CD8-positive, alpha-beta memory T cell (primary cell): ENCODE measurements at places on chromosomes 1 and 21. TPM values are rescaled to one million over a fixed set of nuclear protein-coding genes. Genes with fewer than 3 reads are reported as not detected.

GRCh38 chr1:228059634-228060457 is 22.7 kb upstream of the ARF1 start:
- peak overlapping the region; percentile 50 for H3K4me3 ChIP-seq
- no peak overlapping the region for H3K27ac ChIP-seq
- peaks cover 23% of the 10 kb centered on the region for H3K4me1 ChIP-seq
- peaks cover 45% of the 10 kb centered on the region for H3K27me3 ChIP-seq
- H3K36me3 ChIP-seq, result no peaks in the 10 kb centered on the region

DNA sequence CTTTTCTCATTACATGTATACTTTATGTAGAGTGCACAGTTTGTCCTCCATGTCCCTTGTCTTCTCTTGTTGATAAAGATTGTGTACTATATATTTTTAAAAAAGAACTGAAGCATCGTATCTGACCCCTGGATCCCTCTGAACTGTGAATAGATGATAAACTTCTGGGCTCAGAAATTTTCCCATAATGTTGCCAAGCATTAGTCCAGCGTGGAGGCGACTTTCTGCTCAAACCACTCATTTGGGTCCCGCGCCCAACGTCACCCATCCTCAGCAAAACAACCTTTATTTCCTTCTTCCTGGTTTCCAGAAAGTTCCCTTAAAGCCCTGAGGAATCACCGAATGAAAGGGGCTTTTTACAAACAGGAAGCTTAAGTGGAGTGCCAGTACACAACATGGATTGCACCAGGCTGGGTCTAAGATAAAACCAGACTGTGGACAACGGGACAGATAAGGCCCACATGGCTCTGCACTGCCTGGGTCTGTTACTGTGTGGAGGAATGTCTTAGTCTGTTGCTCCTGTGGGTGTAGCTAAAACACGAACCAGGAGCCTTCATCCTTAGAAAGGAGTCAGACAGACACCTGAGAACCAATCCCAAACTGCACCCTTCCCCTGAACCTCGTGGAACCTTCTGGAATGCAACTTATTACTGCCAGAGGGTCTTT is 15.6 kb downstream of the EVA1C start:
- H3K4me1 ChIP-seq, result no peaks in the 10 kb centered on the region
- H3K27ac ChIP-seq, result no peak overlapping the region
- no peak overlapping the region for H3K4me3 ChIP-seq
- H3K27me3 ChIP-seq, result no peaks in the 10 kb centered on the region
- H3K36me3 ChIP-seq, result no peaks in the 10 kb centered on the region

GRCh38 chr21:45512626-45513002 is 29.6 kb downstream of the SLC19A1 start:
- no peaks in the 10 kb centered on the region for H3K36me3 ChIP-seq
- H3K4me3 ChIP-seq, result no peak overlapping the region

- no peak overlapping the region for H3K27ac ChIP-seq
- H3K4me3 ChIP-seq, result no peak overlapping the region
- H3K27me3 ChIP-seq, result no peaks in the 10 kb centered on the region
- DNase-seq, result no peak
- no peaks in the 10 kb centered on the region for H3K36me3 ChIP-seq
Measured at GRCh38 chr1:214026985-214027384, 39.2 kb downstream of the PROX1 start.

- peaks cover 5% of the 10 kb centered on the region for H3K36me3 ChIP-seq
- H3K27ac ChIP-seq, result peak overlapping the region; percentile 49
- peaks cover 56% of the 10 kb centered on the region for H3K4me1 ChIP-seq
- H3K4me3 ChIP-seq, result peak overlapping the region; percentile 44
Measured at GRCh38 chr1:19390901-19391595, 78.9 kb downstream of the SLC66A1 start.

- no peaks in the 10 kb centered on the region for H3K36me3 ChIP-seq
- no peak overlapping the region for H3K4me3 ChIP-seq
- no peak for DNase-seq
- H3K27ac ChIP-seq, result no peak overlapping the region
- H3K27me3 ChIP-seq, result peaks cover 6% of the 10 kb centered on the region
Measured at GRCh38 chr1:14737561-14738094, 139.1 kb downstream of the KAZN start.

- H3K4me3 ChIP-seq, result no peak overlapping the region
- no peaks in the 10 kb centered on the region for H3K36me3 ChIP-seq
- H3K27ac ChIP-seq, result no peak overlapping the region
- no peak for DNase-seq
Measured at GRCh38 chr21:19124691-19125090, 721.1 kb upstream of the TMPRSS15 start.

DNA sequence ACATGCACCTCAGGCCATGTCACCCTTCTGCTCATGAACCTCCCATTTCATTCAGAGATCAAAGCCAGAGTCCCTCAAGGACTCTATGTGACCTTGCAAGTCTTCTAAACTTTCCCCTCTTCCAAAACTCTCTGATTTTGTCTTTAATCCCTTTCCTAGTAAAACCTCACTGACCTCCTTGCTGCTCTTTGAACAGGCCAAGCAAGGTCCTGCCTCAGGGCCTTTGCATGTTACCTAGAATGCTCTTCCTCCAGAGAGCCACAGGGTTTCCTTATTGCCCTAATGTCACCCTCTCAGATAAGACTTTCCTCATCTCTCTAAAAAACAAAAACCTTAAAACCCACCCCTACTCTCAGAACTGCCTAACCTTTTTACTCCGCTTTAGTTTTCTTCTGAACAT is 26.6 kb downstream of the IL23R start:
- H3K4me3 ChIP-seq, result no peak overlapping the region
- peaks cover 14% of the 10 kb centered on the region for H3K4me1 ChIP-seq
- no peak for DNase-seq
- no peak overlapping the region for H3K27ac ChIP-seq
- no peaks in the 10 kb centered on the region for H3K36me3 ChIP-seq

DNA sequence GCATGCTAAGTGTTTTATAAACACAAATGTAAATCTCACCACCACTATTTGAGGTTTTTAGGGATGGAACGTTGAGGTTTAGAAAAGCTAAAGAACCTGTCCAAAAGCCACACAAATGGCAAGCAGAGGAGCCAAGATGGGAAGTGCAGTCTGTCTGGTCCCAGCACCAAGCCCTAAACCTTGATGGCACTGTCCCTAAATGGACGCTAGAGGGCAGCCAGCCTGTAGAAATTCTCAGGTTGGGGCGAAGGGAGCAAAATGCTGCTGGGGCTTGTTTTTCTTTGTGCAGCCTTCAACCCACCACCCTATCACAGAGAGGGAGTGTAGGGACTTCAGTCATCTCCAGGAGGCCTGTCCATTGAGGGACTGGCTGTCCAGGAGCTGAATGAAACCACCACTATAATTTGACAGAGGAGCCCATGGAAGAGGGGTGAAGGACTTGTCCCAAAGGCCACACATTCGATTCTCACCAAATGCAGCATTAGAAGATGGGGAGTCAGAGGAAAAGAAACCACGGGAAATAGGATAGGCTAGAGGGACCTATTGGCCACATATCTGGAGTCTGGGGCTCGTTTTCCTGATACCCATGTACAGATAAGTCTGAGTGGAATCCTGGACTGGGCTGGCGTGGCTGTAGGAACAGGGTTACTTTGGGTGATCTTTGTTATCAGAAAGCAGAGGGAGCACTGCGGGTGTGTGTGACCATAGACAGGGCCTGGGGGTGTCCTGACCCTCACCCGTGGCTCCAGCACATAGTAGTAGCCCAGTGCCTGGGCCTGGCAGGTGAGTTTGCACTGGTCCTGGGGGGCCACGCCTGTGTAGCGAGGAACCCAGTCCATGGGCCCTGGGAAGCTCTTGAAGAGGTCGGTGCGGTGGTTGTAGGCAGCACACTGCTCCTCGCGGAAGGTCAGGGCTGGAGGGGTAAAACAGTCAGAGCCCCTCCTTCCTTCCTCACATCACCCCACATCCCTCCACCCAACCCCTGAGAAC is 6.1 kb downstream of the ADAMTS4 start:
- H3K27ac ChIP-seq, result no peak overlapping the region
- DNase-seq, result peak; percentile 76
- H3K36me3 ChIP-seq, result no peaks in the 10 kb centered on the region
- no peaks in the 10 kb centered on the region for H3K27me3 ChIP-seq

- no peaks in the 10 kb centered on the region for H3K36me3 ChIP-seq
- no peak overlapping the region for H3K4me3 ChIP-seq
- H3K27ac ChIP-seq, result no peak overlapping the region
- DNase-seq, result no peak
Measured at GRCh38 chr1:205494115-205494514, 10.4 kb upstream of the CDK18 start.

DNA sequence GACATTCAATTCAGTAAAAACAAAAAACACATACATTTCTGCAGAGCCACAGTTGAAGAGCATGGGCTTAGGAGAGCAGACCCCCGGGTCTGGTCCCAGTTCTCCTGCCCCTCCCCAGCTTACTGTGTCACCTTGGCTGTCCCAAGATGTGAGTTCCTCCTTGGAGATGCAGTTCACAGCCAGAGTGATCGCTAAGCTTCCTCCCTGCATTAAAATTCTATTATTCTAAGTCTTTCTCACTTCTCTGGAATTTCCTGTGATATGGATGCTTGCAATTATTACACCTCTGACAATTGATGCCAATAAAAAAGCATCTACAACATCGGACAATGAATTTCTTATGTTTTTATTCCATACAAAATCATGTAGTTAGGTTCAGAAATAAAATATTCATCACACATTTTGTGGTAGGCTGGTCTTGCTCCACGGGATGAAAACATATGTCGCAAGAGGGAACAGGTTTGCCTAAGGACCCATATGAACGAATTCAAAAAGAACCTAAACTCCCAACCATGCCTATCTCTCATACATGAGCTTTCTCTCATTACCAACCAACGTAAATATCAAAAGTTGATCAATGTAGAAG is 328.5 kb upstream of the RUNX1 start:
- H3K4me3 ChIP-seq, result no peak overlapping the region
- no peak overlapping the region for H3K27ac ChIP-seq
- no peak for DNase-seq
- H3K36me3 ChIP-seq, result no peaks in the 10 kb centered on the region
- no peaks in the 10 kb centered on the region for H3K4me1 ChIP-seq
- no peaks in the 10 kb centered on the region for H3K27me3 ChIP-seq

GRCh38 chr1:53868565-53868964 is 21.0 kb downstream of the YIPF1 start:
- no peaks in the 10 kb centered on the region for H3K4me1 ChIP-seq
- no peak overlapping the region for H3K4me3 ChIP-seq
- H3K27me3 ChIP-seq, result no peaks in the 10 kb centered on the region

DNA sequence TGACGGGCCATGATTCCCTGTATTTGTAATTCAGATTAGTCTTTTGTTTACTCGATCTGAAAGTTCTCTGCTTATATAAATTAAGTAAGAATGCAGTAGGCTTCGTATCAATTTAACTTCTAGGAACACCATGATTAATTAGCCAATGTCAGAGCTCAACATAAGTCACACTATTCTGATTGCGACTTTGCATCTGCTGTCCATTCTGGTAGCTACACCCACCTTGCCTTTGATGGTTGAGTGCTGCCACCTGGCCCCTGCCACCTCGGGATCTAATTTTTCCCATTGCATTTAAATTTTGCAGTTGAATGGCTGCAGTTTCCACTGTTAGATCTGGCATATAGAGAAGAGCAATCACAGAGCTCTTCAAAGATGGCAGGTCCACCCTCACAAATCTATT is 140.0 kb downstream of the LTN1 start:
- no peak overlapping the region for H3K27ac ChIP-seq
- H3K36me3 ChIP-seq, result no peaks in the 10 kb centered on the region
- no peak for DNase-seq
- H3K4me1 ChIP-seq, result no peaks in the 10 kb centered on the region
- no peak overlapping the region for H3K4me3 ChIP-seq

- DNase-seq, result no peak
- no peak overlapping the region for H3K4me3 ChIP-seq
- H3K27ac ChIP-seq, result no peak overlapping the region
- no peaks in the 10 kb centered on the region for H3K27me3 ChIP-seq
- no peaks in the 10 kb centered on the region for H3K36me3 ChIP-seq
- no peaks in the 10 kb centered on the region for H3K4me1 ChIP-seq
Measured at GRCh38 chr21:39662411-39662953, 49.7 kb downstream of the B3GALT5 start.

DNA sequence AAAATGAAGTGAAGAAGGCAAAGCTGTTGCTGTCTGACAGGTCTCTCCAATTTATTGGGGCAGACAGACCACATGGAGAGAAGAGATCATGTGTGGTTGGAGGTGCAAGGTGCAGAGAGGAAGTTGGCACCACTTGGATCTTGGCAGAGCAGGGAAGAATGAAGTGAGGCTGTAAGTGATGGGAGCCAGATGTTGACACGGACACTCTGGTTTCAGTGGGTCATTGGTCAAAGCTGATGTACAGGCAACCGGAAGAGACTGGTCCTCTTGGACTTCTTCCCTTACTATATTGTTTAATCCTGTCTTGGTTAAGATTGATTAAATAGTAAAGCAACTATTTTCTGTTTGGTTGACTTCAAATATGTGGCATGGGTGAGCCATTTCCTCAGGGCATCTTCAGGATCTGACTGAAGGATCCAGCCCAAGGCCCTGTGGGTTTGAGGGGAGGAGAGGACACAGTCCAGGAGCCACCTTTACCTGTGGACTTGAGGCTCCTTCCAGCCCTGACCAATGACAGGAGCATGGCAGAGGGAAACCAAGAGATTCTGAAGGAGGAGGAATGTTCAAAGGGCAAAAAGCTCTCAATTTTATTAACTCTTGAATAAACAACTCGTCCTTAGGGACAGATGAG is 49.4 kb downstream of the NENF start:
- H3K27me3 ChIP-seq, result peaks cover 3% of the 10 kb centered on the region
- H3K27ac ChIP-seq, result no peak overlapping the region
- H3K4me3 ChIP-seq, result no peak overlapping the region
- H3K36me3 ChIP-seq, result no peaks in the 10 kb centered on the region
- no peak for DNase-seq

DNA sequence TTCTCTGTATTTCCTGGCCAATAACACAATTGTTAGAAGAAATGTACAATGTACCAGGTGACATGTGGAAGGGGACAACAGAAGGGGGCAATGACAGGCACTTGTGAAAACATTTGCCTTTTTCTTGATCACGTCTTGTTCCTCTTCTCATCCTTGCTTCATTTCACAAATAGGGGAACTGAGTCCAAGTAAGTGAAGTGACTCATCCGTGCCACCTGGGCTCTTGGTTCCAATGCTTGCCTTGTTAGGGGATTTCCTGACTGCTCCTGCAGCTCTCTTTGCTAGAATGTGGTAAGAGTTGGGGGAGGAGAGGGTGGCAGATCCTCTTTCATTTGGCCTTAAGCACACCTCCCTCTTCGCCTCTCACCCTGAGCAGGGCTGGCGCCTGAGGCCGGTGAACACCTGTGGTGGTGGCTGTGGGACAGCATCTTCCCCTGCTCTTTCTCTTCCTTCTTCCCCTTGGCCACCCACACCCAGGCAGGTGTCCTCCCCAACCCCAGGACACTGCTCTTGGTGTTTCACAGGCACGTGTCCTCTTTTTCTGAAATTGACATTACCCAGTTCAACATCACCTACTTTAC is 2.2 kb upstream of the RHEX start:
- no peak for DNase-seq
- no peak overlapping the region for H3K4me3 ChIP-seq
- H3K4me1 ChIP-seq, result no peaks in the 10 kb centered on the region
- H3K36me3 ChIP-seq, result no peaks in the 10 kb centered on the region

The NBPF20 gene
- total RNA-seq, result 1.9 TPM

The TAL1 gene
- not detected for total RNA-seq

The C1orf226 gene
- total RNA-seq, result not detected

The PM20D1 gene
- 0.31 TPM for total RNA-seq

The TINAGL1 gene
- not detected for total RNA-seq

The FMOD gene
- total RNA-seq, result 0.51 TPM

The WLS gene
- total RNA-seq, result not detected

The GPR52 gene
- 1.7 TPM for total RNA-seq
